ENCODE measurements at places on chromosomes 16 and 17. TPM values are rescaled to one million over a fixed set of nuclear protein-coding genes. Genes with fewer than 3 reads are reported as not detected.

The HSBP1 gene
- 41.4 TPM for polyA plus RNA-seq

The CRHR1 gene
- polyA plus RNA-seq = not detected

The GPR142 gene
- not detected for polyA plus RNA-seq

The RAB26 gene
- polyA plus RNA-seq = 0.41 TPM

The ZNF469 gene
- polyA plus RNA-seq = 0.26 TPM

The TNFSF13 gene
- 5.1 TPM for polyA plus RNA-seq

Data from IgD-negative memory B cell (primary cell).